ENCODE measurements at places on chromosomes 16 and 17.

DNA sequence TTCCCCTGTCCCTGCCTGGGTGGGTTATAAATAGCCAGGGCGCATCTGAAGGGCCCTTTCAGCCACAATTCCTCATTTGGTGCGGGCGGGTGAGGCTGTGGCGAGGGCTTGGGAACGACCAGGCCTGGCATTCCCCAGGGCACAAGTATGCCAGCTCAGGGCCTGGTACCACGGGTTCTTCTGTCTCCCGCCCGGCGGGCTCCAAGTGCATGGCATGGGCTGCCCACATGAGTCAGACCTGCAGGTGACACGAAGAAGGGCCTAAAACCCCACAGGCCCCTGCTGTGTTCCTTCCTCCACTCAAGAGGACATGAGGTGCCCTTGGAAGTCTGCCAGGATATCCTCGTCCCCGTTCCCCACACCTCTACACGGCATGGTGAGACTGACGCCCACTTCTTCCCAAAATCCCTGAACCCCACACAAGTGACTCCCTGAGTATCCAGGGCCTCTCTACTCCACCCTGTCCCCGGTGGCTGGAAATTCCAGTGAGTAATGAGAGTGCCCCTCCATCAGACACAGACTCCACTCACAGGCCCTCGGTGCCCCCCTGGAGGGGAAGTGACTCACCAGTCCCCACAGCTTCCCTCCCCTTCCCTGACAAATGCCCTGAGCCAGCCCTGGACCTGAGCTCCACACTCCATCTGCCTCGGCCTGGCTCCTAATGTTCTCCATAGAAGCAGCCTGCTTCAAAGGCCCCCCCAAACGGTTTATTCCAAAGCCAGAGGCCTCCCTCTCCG, 68.8 kb downstream of the ABR start:
- no peak for DNase-seq

DNA sequence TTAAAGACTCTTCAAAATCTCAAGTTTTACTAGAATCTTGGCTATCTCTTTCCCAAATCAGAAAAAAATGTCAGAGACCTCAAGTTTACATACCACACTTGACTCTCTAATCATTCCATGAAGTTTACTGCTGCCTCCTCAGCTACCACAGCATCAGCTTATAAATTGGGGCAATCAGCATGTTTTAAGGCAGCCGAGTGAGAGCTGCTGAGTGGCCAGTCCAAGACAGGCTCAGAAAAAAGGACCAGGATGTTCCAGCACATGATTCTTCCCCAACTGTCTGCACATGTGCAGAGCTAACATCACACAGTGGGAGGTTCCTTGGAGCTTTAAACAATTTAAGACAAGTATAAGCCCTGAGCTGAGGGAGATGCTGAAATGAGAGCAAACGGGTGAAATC, 140.6 kb upstream of the NUDT7 start:
- DNase-seq: no peak

DNA sequence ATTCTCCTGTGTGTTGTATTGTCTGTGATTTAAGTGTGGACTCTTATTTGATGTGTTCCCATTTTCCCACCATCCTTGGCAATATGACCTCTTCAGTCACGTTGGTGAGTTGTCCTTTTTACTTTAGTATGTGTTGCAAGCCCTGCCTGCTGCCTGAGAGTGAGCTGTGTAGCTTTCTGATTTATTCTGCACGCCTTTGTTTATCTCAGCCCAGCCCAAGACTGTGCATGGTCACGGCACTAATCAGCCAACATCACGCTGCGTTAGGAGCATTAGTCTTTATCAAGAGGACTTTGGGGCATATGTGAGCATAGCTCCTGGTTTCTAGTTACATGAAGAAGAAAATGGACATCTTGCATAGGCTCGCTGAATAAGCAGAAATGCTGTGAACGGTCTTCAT, 6.0 kb downstream of the TOM1L1 start:
- no peak for DNase-seq

DNA sequence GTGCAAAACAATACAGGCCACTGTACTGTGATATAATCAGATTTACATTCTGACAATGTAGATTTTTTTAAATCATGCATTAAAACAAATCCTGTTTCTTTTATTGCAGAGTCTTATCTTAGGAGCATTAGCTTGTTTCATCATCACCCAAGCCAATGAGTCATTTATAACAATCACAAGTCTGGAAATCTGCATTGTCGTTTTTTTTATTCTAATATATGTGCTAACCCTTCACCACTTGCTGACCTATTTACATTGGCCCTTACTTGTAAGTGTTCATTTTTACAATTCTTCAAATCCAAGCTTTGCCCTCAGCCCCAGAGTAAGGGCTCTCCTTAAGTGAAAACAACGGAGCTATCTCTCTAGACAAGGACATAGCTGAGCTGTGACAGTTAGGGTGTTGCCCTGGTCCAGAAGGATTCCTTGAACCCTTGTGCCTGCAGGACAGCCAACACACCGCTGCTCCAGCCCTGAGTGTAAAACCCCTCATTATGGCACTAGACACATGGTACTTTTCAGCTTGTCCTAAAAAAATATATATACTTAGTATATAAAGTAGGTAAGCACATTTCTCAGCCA, 3.7 kb downstream of the CMTM1 start:
- DNase-seq: no peak

DNA sequence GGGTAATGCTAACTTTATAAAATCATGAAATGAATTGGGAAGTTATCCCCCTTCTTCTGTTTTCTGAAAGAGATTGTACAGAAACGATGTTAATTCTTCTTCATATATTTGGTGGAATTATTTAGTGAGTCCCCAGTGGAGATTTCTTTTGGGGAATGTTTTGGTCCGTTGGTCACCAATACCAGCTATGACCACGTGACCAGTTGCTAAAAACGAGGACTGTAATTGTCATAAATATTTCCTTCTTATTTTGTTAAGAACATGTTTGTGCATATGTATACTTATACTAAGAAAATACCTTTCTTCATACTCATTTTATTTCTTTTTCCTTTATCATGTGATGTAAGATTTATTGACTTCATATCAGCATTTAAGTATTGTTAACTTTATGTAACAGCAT, 10.3 kb upstream of the DYNLRB2 start:
- DNase-seq: no peak

GRCh38 chr17:67211742-67212141, 33.3 kb downstream of the HELZ start:
- no peak for DNase-seq

DNA sequence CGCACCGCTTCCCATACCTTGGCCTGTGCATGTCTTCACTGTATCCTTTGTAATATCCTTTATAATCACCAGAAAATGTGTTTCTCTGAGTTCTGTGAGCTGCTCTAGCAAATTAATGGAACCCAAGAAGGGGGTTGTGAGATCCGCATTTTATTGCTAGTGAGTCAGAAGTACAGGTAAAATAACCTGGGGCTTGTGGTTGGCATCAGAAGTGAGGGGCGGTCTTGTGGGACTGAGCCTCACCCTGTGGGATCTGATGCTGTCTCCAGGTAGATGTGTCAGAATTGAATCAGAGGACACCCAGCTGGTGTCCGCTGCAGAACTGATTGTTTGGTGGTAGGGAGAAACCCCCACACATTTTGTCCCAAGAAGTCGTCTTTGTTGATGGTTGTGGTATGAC, 382.4 kb downstream of the SNX29 start:
- DNase-seq: no peak

GRCh38 chr16:6016530-6017184, 919.1 kb upstream of the EEF2KMT start:
- no peak for DNase-seq

GRCh38 chr17:5467416-5467815, 1.4 kb downstream of the DHX33 start:
- DNase-seq: no peak

- DNase-seq: no peak
These were observed 82.4 kb upstream of the KIFC3 start for GRCh38 chr16:57884655-57885133.

DNA sequence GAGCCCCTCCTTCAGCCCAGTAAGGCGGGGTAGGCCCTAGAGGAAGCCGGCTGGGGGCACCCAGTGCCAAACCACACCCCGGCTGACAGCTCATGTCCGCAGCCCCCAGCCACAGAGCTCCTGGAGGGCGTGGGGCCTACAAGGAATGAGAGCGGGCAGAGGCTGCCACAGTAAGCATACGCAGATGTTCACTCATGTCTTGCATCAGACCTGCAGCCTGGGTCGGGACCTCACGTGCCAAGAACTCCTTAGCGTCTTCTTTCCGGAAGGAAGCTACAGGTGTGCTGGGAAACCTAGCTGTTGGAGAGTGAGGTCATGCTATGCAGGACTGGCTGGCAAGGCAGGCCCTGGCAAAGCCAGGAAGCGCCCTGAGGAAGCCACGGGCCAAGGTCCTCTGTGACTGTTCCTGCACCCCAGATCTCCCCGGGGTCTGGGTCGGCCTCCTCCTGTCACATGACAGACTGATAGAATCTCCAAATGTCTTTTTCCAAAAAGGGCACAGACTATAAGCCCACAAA, 1.6 kb downstream of the ZNF598 start:
- DNase-seq: no peak

DNA sequence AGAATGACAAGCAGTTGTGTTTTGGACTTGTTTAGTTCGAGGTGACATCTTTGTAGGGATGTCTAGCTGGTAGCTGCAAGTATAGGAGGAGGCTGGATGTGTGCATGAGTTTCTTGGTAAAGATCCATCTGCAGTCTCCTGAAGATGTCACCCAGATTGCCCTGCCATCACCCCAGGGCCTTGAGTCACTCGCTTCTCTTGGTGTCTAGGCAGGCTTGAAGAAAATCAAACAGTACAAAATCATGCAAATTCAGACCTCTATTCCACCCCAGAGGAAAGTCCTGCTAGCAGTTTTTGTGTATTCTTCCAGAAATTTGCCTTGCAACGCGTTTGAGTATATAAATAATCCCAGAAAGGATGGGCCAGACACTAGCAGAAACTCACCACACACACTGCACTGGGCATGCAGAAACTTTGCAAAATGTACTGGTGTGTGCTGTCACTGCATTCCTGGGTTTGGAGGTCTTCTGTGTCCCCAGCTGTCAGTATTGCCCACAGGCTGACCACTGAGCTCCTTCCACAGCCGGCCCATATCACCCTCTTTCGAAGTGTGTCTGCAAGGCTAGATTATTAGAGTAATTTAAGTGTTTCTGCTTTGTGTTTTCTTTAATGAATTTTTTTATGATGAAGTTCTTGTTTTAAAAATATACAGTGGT, 51.5 kb downstream of the TENT4B start:
- no peak for DNase-seq

- no peak for DNase-seq
These were observed 66.1 kb downstream of the SMG6 start for GRCh38 chr17:2237521-2237921.

GRCh38 chr17:48240122-48240521, 132.6 kb downstream of the SNX11 start:
- no peak for DNase-seq

GRCh38 chr16:66298571-66299120, 67.8 kb upstream of the CDH5 start:
- no peak for DNase-seq

DNA sequence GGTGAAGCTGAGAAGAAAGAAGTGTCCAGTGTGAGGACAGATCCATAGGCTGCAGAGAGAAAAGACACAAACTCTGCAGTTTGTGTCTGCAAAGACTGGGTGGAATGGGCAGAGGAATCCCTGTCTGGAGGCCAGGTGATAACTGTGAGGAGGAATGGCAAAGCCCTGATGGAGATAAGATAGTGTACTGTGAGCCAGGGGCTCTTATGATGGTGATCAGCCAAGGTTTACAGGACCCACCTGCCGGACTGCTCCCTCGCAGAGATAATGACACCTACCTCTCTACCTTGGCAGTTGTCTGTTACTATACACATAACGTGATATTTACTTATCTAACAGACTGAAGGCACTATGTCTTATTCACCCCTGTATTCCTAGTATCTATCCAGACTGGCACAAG, 92.6 kb upstream of the ASIC2 start:
- DNase-seq: no peak

DNA sequence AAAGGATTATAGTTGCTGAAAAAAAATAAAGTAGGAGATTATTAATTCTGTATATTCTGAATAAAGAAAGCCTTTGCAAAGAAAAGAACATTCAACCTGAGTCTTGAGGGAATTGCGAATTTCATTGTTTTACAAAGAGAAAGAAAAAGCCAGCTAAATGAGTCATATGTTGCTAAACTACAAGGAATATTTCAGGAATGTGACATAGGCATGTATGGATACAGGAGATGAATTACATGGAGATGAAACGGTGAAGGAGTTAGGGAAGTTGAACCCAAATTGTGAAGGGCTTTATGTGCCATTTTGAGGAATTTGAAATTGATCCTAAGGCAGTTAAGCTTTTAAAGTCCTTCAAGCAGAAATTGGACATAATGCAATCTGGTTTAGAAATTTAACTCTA, 177.3 kb upstream of the RBL2 start:
- DNase-seq: no peak

DNA sequence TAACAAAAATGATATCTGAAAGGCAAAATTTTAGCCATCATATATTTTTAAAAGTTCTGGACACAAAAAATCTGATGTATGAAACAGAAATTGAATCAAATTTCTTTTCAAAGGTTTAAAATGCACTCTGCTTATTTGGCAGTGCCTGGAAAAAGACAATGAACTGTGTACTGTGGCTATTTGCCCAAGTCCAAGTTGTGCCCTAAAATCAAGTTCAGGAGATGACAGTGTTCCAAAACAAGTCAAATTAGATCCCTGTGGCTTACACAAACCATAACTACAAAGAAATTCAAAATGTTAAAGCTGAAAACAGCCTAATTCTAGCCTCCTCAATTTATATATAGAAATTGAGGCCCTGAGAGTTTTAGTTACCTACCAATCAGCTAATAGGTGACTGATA, 25.6 kb downstream of the CMC2 start:
- no peak for DNase-seq

- no peak for DNase-seq
These were observed 8.5 kb downstream of the NAGPA start for GRCh38 chr16:5025171-5025632.

DNA sequence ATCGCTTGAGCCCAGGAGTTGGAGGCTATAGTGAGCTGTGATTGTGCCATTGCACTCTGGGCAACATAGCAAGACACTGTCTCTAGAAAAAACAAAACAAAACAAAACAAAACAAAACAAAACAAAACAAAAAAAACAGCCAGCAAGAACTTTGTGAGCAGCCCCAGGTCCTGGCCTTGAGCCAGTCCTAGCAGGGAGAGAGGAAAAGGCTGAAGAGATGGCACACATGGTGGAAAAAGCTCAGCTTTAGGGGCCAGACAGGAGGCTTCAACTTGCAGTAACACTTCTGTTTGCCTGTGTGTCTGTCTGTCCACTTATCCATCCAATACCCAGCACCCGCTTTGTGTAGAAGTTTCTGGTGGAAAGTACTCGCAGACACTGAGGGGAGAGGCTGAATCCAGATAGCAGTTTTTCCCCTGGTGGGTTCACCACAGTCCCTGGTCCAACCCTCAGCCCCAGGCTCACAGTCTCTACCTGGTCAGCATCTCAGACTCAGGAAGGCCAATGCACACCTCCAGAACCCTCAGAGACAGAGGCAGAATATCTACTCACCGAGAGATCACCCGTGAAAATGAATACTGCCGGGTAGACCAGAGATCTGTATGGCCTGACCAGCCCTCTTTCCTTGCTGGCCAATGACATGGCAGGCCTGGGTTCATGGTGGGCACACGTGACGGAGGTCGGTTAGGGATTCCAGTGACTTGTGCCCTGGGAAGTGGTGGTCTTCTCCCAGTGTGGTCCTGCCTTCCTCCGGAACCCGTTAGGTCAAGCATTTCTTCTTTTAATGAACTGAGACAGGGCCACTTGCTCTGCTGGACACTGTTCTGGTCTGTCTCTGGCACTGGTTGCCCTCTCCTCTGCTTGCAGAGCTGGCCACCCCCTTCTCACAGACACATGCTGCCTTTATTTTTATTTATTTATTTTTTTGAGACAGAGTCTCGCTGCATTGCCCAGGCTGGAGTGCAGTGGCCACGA, 79.5 kb upstream of the DNAJA2 start:
- DNase-seq: no peak
